ENCODE measurements at places on chromosomes 4 and X.

DNA sequence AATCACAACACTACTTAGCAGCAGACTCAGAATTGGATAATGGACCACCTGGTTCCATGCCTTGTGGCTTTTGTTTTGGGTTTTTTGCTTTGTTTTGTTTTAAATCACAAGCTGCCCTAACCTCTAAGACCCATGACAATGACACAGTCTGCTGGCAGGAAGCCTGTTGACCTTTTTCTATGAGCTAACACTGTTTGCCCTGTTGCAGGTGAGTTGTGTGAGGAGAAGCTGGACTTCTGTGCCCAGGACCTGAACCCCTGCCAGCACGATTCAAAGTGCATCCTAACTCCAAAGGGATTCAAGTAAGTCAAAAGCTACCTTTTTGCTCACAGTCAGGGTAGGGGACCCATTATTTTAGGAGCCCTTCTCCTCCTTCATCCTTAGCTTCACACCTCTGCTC lies 110.8 kb upstream of the PACRGL start:
- DNase-seq = no peak

- DNase-seq = no peak
Observed at GRCh38 chrX:63967551-63967950, 182.5 kb upstream of the ARHGEF9 start.

DNA sequence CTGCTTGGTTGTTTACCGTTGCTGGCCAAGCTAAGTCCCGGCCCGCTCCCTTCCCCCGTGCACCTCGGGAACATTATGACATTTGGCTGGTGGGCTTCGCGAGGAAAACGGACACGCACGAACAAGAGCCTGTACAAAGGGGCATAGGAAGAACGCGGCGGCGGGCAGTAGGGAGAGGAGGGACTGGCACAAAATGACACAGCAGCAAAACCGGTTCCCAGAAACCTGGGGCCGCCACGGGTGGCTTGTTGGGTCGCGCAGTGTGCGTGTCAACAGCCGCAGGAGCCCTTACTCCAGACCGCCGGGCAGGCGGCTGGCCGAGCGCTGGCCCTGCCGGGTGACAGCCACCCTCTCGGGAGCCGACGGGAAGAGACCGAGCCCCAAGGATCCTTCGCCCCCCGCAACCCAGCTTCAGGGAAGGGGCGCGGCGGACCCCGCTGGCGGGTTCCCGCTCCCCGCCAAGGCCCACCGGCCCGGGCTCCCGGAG lies 1.6 kb upstream of the LIN54 start:
- DNase-seq = no peak

GRCh38 chrX:123961268-123962005 lies at the start of gene STAG2:
TSS of gene STAG2 (plus strand) at chrX:123961706. CDS start at chrX:124022628, 60,922 bp downstream.
- peak; percentile 58 for DNase-seq

Data from retinal pigment epithelial cell (primary cell).